HFFc6 (cell line): ENCODE measurements at places on chromosomes 5 and 9. TPM values are rescaled to one million over a fixed set of nuclear protein-coding genes. Genes with fewer than 3 reads are reported as not detected.
A peak's percentile ranks its signal among the peaks of the same experiment; 100 is the strongest.

GDNF gene
- total RNA-seq, result 0.97 to 7.1 TPM (median 1.1 TPM) in 3 replicates

PCA3 gene
- total RNA-seq, result not detected in 3 replicates

- H3K36me3 ChIP-seq, result peaks cover 82% of the 10 kb centered on the region
- no peak for DNase-seq
- H3K27ac ChIP-seq, result peak overlapping the region; percentile 65
- peak overlapping the region; percentile 27; the same call in 1 of the 2 replicates for H3K4me3 ChIP-seq
Measured at GRCh38 chr5:95925939-95926338, 35.7 kb downstream of the ELL2 start.

DNA sequence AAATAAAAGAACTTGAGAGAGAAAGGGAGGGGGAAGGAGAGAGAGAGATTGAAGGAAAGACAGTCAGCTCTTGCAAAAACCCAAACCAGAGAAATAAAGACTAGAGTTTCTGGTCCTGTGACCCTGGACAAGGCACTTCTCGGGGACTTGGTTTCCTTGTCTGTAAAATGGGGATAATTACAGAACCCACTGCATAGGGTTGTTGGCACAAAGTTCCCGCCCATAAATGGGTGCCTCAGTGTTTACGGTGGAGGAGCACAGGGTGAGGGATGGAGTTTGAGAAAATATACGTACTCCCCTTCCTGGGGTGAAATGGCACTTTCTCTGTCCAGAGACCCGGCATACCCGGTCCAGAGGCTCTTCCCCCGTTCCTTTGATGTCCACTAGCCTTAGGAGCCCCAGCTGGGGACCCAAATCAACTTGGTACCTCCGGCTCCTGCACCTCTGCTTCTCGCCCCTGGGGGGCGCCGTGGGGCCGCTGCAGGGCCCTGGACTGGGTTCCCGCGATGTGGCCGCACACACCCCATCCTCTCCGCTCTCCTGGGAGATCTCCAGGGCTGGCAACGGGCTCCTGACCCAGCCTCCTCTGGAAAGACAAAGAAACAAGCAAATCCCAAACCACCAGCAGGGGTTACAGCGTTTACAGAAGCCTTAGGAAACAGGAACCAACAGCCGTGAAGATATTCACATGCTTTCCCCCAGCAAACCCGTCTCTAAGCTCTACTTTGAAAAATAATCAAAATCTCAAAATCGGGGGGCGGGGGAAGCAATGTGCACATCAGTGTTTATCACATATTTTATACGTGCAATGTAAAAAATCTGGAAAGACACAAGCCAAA lies 26.3 kb downstream of the PTGES start:
- peak overlapping the region; percentile 83 for H3K27ac ChIP-seq
- H3K4me3 ChIP-seq, result peak overlapping the region; percentile 73
- peak; percentile 78 for DNase-seq
- no peaks in the 10 kb centered on the region; the same call in 1 of the 2 replicates for H3K36me3 ChIP-seq
- peaks cover 27% of the 10 kb centered on the region for H3K4me1 ChIP-seq

DNA sequence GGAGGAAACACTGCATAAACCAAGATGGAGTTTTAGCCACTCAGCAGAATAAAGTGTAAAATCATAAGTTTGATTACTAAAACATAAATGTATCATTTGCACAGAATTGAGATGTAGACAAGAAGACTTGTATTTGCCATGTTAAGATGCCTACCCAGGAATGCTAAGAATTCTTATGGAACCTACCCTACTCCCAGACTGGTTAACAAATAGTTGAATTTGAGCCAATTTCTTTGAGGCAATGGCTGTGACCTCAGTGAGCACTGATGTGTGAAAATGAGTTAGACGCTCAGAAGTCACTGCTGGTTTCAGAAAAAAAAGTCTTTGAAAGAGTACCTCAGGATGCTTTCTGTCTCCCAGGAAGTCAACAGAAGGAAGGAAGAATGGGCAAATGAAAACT lies 95.6 kb downstream of the ESM1 start:
- no peaks in the 10 kb centered on the region for H3K36me3 ChIP-seq
- no peak overlapping the region for H3K4me3 ChIP-seq
- peak; percentile 71 for DNase-seq
- no peak overlapping the region for H3K27ac ChIP-seq
- H3K27me3 ChIP-seq, result peaks cover 9% of the 10 kb centered on the region

- peaks cover 5% of the 10 kb centered on the region for H3K27me3 ChIP-seq
- DNase-seq, result no peak
- H3K36me3 ChIP-seq, result peaks cover 6% of the 10 kb centered on the region; the same call in 1 of the 2 replicates
- peaks cover 16% of the 10 kb centered on the region for H3K4me1 ChIP-seq
Measured at GRCh38 chr5:95035891-95036685, 248.8 kb downstream of the MCTP1 start.

DNA sequence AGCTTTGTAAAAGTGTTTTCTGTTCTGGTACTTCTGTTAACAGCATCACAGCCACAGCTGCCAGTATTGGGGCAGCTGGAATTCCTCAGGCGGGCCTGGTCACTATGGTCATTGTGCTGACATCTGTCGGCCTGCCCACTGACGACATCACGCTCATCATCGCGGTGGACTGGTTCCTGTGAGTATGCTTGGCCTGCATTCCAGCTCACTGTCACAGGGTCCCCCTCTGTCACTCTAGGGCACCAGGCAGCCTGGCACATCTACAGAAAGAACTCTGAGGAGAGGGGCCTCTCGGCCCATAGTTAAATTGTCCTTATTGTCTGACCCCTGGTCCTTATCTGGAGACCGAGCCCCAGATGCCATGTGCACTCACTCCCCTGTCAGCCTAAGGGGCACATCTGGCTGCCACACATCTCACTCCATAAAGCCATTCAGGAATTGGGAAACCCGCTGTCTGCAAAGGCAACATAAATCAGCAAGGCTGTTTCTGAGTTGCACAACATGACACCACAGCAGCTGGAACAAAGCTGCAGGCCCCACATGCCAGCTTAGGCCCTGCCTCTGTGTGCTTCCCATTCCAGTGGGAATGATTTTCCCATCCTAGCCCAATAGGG lies 77.5 kb downstream of the SLC1A3 start:
- H3K27ac ChIP-seq, result no peak overlapping the region
- H3K4me1 ChIP-seq, result peaks cover 6% of the 10 kb centered on the region
- no peak overlapping the region for H3K4me3 ChIP-seq
- no peaks in the 10 kb centered on the region for H3K36me3 ChIP-seq

GRCh38 chr9:136049491-136050265 lies 45.4 kb downstream of the NACC2 start:
- no peak for DNase-seq
- H3K4me3 ChIP-seq, result no peak overlapping the region
- no peaks in the 10 kb centered on the region for H3K36me3 ChIP-seq
- H3K27me3 ChIP-seq, result peaks cover 2% of the 10 kb centered on the region; the same call in 1 of the 2 replicates
- H3K4me1 ChIP-seq, result peaks cover 11% of the 10 kb centered on the region

GRCh38 chr5:102583276-102584124 lies 84.7 kb upstream of the SLCO6A1 start:
- no peaks in the 10 kb centered on the region for H3K36me3 ChIP-seq
- no peak overlapping the region for H3K27ac ChIP-seq
- H3K27me3 ChIP-seq, result peaks cover 1% of the 10 kb centered on the region
- DNase-seq, result no peak
- H3K4me1 ChIP-seq, result peaks cover 6% of the 10 kb centered on the region; the same call in 1 of the 2 replicates

GRCh38 chr5:56666901-56667300 lies 148.4 kb upstream of the MAP3K1 start:
- DNase-seq, result no peak
- H3K4me1 ChIP-seq, result peaks cover 15% of the 10 kb centered on the region
- H3K4me3 ChIP-seq, result no peak overlapping the region
- peaks cover 16% of the 10 kb centered on the region for H3K27me3 ChIP-seq

- H3K4me3 ChIP-seq, result peak overlapping the region; percentile 80
- peak; percentile 79 for DNase-seq
- H3K27ac ChIP-seq, result peak overlapping the region; percentile 92
- no peaks in the 10 kb centered on the region for H3K27me3 ChIP-seq
- H3K4me1 ChIP-seq, result peaks cover 29% of the 10 kb centered on the region
- peaks cover 5% of the 10 kb centered on the region; the same call in 1 of the 2 replicates for H3K36me3 ChIP-seq
Measured at GRCh38 chr9:133874060-133874657, 118.0 kb downstream of the VAV2 start.

PCDHGA12 gene
- 8.0 to 19.4 TPM (median 8.8 TPM) in 3 replicates for total RNA-seq

GRCh38 chr5:174777111-174777510 lies 52.7 kb downstream of the MSX2 start:
- no peak overlapping the region for H3K27ac ChIP-seq
- H3K36me3 ChIP-seq, result no peaks in the 10 kb centered on the region; the same call in 1 of the 2 replicates
- no peaks in the 10 kb centered on the region for H3K4me1 ChIP-seq
- H3K27me3 ChIP-seq, result no peaks in the 10 kb centered on the region; the same call in 1 of the 2 replicates
- no peak overlapping the region for H3K4me3 ChIP-seq
